DMS 273 treated with DMSO at 0.1 percent for 48 hours (cell line): ENCODE measurements at places on chromosomes 7 and 10.

DNA sequence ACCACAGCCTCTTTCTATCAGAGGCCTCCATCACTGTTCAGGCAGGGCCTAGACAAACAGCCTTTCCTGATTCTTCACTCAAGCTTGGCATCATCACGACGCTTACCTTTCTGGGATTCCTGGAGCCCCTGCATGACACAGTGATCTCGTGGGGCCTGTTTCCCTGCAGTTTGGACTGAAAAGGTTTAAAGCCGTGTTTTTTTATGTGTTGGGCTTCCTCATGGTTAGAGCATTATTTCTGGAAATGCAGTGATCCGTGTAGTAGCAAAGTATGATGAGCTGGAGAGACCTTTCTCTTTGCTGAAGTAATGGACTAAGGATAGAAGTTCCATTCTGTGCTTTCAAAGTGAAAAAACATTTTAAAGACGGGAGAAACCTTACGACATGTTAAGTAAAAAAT is 169.1 kb downstream of the BMPER start:
- DNase-seq, result no peak

DNA sequence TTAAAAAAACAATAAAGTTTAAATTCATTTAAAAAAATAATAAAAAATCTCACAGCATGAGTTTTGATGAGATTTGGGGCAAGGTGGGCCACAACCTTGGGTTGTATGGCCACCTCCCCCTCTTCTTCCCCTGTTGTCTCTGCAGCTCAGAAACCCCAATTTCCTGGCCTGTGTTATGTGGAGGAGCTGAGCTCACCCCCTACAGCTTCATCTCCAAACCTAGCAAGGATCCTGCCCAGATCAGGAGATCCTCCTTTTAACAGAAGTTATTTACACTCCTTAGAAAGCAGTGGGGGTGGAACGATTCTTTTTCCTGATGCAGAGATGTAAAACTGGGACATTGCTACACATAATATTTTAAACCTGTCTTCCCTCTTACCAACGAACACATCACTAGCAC is 6.9 kb upstream of the SH2D4B start:
- DNase-seq, result no peak

DNA sequence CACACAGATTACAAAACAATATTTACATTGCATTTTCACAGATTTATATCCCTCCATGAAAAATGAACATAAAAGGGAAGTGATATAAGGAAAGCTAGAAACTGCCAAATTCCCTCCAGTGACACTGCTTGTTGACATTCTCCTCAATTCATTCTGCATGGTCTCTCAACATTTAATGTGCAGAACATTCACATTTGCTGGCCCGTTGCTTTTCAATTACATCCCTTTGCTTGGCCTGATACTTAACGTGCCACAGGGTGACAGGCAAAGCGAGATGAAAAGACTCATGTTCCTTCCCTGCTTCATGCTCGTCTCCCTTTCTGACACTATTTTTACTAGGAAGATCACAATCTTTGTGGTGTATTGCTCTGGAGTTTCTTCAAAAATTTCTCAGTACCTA is 1019.7 kb upstream of the LRRN3 start:
- no peak for DNase-seq

- no peak for DNase-seq
Observed at GRCh38 chr7:46532571-46532970, 611.5 kb upstream of the IGFBP3 start.

GRCh38 chr10:132107949-132108877 is 42.5 kb downstream of the JAKMIP3 start:
- DNase-seq, result no peak

GRCh38 chr10:381805-382204 is 246.6 kb downstream of the ZMYND11 start:
- DNase-seq, result no peak

- no peak for DNase-seq
Observed at GRCh38 chr10:70096705-70097420, 35.8 kb downstream of the AIFM2 start.

DNA sequence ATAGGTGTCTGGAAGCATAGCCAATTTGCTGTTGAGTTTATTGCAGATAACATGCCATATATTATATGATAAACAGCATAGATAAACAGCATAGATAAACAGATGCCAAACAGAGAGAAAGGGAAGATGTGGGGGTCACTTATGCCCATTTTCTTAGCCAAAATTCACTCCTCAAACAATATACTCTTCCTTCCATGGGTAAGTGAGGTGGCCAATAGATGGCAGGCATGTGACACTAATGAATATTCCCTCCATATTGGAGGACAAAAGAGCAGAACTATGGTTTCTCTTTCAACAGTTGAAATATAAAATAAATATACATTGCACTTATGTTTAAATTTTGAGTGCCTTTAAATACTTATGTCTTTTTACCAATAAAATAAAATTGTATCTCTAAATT is 1212.8 kb downstream of the REEP3 start:
- no peak for DNase-seq
